Left forelimb (tissue), 1 donor: ENCODE measurements at places on chromosomes 5 and 9.

DNA sequence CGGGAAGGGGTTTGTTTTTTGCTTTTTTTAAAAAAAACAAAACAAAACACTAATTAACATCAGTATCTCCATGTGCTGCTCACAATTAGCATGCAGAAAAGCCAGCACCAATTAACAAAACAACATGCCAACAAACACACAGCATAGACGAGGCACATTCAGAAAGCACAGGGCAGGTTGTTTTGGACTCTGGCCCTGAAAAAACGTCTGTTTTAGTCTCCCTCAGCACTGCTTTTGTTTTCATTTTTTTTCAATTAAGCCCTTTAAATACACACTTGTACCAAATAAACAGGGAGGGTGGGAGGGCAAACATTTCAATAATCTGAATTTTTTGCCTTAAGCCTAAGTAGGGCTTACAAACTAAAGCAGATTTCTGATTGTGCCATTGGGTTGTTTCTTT lies 309.6 kb downstream of the DTWD2 start:
- DNase-seq, result no peak

DNA sequence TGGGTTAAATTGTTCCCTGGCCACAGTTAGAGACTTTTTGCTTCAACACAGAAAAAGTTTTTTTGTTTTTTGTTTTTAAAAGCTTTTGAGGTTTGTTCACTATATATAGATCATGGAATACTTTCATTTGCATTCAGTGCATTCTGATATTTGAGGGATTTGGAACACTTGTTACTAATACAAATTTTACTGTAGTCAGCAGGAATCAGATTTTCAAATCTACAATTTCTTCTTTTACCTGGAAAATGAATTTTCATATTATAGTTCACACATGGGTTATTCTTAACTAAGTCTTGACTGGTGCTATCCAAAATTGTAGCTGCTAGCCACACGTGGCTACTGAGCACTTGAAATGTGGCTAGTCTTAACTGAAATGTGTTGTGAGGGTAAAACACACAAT lies 142.0 kb downstream of the RMI1 start:
- no peak for DNase-seq

DNA sequence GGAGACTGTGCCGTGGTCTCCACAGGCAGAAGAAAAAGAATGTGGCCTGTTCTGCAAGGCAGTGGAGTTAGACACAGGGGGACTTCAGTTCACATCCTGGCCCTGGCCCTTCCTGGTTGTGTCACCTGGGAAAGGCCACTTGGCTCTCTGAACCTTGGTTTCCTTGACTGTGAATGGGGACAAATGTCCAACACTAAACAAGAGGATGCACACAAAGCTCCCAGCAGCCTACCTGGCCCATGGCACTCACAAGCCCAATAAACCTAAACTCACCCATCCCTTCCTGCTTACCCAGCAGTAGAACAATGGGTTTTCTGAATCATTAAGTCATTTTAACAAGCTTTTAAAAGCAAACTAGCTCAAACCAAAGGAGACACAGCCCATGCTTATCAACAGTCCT lies 103.9 kb downstream of the FRMD3 start:
- DNase-seq, result no peak

DNA sequence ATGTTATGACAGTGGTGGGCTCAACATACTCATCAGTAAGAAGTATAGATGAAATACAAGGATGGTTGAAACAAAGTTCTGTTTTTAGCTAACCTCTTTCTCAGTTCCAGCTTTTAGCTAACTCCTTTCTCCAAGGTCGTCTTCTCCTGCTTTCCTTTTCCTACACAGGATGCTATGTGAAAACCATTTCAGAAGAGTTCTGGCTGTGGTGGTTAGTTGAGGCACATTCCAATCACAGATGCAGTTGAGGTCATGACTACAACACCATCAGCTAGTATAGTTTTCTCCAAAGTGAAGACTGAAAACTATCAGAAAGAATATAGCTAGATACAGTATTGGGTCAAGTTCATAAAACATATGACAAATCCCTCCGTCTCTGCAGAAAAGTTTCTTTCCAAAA lies 477.7 kb upstream of the C9orf72 start:
- no peak for DNase-seq

GRCh38 chr5:179542170-179542569 lies 8.2 kb upstream of the RUFY1 start:
- no peak for DNase-seq

DNA sequence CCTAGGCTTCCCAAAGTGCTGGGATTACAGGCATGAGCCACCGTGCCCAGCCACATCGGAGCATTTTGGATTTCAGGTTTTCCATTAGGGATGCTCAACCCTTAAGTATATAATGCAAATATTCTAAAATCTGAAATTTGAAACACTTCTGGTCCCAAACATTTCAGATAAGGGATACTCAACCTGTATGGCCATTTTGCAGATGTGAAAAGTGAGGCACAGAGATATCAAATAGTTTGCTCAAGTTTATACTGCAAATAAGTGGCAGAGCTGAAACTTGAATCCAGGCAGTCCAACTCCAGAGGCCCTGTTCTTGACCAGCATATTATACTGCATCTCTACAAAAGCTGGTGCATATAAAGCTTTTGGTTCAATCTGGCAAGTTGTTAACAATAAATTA lies 2.4 kb downstream of the WDR31 start:
- no peak for DNase-seq

DNA sequence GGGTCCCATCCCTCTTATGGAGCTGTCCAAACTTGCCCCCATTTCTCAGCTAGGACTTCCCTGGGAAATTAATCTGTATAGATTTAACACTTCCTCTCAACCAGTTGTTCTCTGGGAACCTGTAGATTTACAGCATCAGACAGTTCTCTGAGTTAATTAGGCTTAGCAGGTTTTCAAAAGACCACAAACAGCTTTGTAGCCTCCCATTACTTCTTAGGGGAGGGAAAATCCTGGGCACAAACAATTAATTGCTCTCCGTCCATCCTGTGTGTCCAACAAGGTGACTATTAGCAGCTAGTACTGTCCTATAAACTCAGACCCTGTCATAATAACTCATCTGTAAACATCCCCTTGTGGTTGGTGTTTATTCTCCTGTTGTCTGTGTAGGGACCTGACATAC lies 197.9 kb downstream of the GOLPH3 start:
- no peak for DNase-seq
